Effector CD4-positive, alpha-beta T cell (primary cell): ENCODE measurements at places on chromosomes 1 and 21.

GRCh38 chr1:95554408-95554807, 320.4 kb downstream of the RWDD3 start:
- DNase-seq = no peak

GRCh38 chr1:24283326-24284155, 35.6 kb upstream of the GRHL3 start:
- no peak for DNase-seq

GRCh38 chr1:91754816-91755580, 131.0 kb downstream of the TGFBR3 start:
- DNase-seq = no peak

DNA sequence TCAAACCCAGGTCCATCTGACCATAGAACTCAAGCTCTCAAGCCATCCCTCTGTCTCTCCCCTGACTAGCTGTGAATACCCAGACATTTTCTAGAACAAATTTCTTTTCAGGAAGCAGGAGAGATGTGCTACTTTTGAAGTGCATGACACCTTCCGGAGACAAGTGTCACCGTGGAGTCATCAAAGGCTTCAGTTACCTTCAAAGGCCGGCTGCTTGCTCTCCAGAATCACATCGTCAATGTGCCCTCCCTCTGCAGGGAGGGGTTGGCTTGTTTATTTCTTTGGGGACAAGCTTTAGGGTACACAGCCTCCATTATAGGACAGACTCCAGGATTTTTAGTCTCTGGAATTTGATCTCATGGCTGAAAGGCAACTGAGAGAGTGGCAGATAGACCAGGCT, 37.7 kb upstream of the IGSF21 start:
- no peak for DNase-seq

DNA sequence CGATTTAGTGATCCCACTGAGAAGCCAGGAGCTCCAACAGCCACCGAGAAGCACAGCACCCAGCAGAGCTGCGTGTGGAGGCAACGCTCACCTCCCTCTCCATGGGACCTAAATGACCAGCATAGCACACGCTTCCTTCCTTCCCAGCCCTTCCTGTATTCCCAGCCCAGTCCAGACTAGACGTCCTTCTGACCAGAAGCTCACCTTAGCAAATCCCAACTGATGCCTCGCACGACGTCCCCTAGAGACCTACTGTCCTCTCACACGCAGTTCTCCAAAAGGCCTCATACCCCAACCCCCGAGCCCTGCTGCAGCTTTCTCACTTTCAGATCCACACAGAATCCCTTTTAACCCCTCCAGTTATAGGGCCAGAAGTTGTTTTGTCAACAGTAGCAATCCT, 132.4 kb downstream of the SLC45A1 start:
- DNase-seq = no peak

- DNase-seq = no peak
These were observed 222.7 kb upstream of the PTBP2 start for GRCh38 chr1:96498744-96499340.

DNA sequence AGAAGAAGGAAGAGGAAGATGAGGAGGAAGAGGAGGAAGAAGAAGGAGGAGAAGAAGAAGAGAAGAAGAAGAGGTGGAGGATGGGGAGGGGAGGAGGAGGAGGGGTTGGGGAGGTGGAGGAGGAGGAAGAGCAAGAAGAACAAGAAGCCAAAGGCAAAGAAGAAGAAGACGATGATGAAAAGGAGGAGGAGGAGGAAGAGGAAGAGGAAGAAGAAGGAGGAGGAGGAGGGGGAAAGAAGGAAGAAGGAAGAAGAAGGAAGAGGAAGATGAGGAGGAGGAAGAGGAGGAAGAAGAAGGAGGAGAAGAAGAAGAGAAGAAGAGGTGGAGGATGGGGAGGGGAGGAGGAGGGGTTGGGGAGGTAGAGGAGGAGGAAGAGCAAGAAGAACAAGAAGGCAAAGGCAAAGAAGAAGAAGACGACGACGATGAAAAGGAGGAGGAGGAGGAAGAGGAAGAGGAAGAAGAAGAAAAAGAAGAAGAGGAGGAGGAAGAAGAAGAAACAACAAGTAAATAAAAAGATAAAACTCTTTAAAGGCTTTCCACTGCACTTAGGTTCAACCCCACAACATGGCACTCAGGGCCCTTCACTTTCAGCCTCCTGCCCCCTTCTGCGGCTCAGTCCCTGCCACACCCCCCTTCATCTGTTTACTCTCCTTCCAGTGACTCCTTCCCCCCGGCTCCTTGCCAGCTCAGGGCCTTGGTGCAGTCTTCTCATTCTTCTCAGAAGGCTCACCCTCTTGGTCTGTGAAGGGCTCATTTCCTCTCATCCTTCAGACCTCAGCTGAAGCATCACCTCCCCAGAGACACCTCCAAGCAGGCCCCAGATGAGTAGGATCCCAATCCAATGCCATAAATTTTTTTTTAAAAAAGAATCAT, 114.0 kb downstream of the KCNN3 start:
- DNase-seq = no peak

DNA sequence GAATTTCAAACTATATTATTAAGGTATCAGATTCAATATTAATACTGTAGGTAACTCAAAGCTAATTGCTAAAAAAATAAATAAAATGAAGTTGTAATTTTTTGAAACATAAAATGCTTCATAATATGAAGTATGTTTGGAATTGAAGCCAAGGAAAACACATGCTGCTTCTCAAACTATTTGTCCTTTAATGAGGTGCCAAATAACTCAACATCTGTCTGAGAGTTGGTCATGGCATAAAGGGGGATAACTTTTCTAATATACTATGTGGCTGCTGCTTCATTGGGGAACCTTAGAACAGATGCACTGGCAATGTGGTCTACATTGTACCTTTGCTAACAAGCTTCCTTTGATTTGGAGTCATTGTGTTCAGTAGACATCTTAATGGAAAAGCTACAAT, 96.7 kb downstream of the PDE4B start:
- no peak for DNase-seq

DNA sequence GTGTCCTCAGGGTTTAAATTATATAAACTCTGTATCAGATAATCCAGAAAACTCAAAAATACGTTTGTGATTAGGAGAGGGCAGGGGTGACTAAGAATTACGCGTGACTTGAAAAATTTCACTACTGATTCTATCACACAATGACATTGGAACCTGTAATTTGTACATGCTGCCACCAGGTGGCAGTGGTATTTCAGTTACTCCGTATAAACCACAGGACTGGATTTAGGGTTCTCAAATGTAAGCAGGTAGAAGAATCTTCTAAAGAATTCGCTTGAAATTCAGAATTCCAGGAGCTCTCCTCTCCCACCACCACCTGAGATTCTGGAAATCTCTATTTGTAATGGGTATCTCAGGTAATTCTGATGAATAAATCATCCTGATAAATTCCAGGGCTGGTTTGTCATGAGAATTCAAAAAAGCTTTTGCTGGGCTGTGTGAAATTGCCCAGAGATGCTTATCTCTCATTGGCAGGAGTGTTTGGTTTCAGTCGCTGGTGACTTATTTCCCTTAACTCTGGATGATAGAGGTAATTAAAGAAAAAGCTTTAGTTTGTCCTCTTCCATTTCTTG, 1.7 kb upstream of the KRTAP7-1 start:
- peak; percentile 2 for DNase-seq

GRCh38 chr1:159924025-159924790, 1.1 kb downstream of the TAGLN2 start:
- peak; percentile 73 for DNase-seq

GRCh38 chr1:214842856-214843255, 239.7 kb upstream of the KCNK2 start:
- no peak for DNase-seq

DNA sequence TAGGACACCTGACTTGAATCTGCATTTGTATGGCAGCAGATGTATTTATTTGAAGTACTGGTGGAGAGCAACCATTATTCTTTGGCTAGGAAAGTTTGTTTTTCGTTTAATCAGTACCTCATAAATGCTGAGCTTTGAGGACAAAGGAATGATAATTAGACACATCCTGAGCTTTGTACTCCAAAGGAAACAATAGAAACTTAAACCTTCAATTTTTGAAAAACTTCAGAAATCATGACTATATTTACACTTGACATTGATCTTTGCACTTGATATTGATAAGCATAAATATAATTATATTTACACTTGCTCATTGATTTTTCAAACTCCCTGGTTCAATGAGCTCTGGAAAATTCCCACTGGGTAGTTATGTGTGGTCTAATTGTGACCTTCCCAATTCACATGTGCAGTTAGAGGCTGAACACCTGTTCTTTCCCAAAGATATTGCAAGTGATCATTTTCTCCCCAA, 10.7 kb downstream of the PATJ start:
- DNase-seq = no peak

DNA sequence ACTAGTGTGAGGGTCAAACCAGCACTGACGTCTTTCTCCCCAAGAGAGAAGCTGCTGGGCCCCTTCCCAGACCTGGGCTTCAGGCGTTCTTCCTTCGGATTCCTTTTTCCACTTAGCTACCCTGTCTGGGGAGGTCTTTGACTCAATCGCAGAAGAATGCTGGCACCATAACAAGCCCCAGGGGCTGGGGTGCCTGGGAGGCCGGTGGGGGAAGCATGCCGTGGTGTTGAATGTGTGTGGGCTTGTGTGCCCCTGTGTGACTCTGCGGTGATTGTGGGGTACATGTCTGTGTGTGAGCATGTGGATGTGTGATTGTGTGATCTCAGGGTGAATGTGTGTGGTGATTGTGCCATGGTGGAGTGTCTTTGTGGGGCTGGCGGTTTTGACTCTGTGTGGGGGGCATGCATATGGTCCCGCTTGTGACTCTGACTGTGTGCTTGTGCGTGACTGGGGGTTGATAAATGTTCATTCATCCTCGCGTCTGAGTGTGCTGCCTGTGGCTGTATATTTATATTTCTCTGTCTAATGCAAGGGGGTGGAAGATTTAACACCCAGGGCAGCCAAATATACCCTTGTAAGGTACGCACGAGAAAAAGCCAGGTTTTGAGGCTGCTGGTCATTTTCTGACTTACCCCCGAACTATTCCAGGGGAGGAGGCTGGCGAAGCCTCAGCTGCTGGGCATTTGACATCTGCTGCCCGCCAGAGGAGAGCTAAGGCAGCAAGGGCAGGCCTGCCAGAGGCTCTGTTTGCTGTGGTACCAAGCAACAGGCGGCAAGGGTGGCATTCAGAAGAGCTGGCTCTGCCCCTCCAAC, 1.1 kb upstream of the SYNC start:
- no peak for DNase-seq

DNA sequence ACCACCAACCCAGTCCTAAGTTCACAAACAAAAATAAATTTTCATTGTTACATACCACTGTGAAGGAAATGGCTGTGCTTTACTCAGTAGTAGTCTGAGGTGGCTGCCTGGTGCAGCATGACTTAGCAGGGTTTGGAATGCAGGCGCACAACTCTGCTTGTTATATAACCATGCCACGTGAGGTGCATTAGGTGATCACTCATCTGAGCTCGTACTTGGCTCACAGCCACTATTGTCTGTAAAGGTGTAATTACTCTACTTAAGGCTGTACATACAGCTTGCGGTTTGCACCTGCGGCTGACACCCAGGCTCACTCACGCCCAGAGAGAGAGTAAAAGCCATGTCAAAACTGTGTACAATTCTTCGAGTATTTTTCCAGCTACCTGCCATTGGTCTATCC, 599.4 kb downstream of the LTN1 start:
- no peak for DNase-seq

DNA sequence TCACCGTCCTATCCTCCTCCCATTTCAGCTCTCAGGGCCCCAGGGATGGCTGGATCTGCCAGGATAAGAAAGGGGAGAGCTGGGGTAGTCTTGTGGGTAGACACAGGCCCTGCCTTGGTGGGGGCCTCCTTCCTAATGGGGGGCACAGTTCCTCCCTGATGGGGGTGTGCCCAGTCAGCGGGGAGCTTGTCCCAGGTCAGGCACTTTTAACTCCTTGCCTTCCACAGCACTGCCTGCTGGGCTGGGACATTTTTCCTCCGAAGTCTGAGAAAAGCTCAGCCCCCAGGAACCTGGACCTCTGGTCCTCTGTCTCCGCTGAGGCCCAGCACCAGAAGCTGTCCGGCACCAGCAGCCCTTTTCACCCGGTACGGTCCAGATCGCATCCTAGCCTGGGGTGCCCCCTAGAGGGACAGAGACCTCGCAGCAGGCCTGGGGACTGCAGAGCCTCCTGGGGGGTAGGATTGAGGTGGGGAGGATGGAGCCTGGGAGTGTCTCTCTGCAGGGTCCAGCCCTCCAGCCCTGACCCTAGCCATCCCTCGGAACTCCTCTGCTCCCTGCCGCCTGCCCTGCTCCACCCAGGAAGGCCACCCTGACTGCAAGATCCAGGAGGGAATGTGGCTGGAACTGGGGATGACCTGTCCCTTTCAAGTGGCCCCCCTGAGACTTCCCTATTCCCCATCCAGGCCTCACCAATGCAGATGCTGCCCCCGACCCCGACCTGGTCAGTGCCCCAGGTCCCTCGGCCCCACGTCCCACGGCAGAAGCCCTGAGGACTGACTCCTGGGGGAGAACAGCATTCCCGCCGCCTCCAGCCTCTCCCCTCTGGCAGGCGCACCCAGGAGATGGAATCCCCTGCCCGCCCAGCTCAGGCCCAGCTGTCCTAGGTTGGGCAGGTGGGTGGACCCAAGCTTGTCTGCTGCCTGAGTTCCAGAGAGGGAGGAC, 12.0 kb downstream of the MIIP start:
- no peak for DNase-seq

- no peak for DNase-seq
These were observed 19.1 kb upstream of the NTMT2 start for GRCh38 chr1:170126696-170127095.

DNA sequence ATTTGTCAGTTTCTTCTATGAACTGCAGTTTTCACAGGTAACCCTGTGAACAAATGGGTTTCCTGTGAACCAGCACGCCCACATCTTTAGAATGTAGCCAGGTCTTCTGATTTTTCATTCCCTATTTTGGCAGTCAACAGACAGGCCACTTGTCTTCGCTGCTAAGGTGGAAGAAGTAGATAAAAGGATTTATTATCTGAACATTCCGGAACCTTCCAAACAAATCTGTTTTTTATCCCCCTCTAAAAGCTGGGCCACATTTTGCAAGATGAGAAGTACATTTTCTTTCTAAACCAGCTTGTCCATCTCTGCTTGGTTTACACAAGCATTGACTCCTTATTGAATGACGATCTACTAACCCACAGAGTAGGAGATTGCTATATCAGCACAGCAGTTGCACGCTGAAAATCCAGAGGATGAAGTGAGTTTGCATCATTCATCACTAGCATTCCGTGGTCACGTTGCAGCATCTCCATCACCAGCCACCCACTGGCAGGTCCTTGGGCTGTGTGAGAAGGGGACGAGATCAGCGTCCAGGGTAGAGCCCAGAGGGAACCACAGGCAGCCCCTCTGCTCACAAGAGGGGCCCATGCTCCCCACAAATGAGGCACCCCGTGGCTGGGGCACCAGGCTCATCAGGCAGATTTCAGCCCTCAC, 83.5 kb downstream of the TOMM20 start:
- DNase-seq = no peak

DNA sequence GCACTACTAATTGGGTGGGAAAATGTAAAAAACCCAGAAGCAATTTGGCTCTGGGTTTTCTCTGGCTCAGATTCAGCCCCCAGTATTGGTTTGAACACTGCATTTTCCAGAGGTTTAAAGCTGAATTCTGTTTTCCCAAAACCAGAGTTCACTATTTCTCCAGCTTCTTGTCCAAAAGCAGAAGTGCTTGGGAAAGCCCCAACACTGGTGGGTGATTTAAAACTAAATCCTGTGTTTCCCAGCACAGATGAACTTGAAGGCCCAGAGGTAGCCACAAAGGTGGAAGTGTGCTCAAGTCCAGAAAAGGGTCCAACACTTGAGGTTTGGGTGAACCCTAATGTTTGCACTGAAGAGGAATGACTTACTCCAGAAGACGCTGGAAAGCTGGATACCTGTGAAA, 678 bp downstream of the MCM3AP start:
- DNase-seq = no peak
